H9 (cell line): ENCODE measurements at places on chromosomes 11 and 22. TPM values are rescaled to one million over a fixed set of nuclear protein-coding genes. Genes with fewer than 3 reads are reported as not detected.

DNA sequence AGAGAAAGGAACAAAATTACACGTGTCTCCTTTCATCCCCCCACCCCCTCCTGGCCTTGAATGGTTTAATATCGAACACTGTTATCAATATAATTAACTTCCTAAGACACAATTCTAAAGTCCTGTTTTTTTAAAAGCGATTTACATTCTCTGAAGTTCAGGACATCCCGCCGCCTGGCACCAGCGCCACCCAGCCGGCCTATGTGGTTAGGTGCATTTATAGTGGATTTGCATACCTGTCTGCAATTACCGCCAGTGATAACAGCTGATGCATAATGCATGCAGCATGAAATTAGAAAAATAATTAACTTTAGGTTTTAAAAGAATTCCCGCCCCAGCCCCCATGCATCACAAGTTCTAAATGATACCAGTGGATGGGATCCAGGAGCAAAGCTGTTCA is 58.6 kb downstream of the MACROD1 start:
- DNase-seq, result no peak

Gene RASD2
- 0.42 and 0.53 TPM in 2 replicates for total RNA-seq

DNA sequence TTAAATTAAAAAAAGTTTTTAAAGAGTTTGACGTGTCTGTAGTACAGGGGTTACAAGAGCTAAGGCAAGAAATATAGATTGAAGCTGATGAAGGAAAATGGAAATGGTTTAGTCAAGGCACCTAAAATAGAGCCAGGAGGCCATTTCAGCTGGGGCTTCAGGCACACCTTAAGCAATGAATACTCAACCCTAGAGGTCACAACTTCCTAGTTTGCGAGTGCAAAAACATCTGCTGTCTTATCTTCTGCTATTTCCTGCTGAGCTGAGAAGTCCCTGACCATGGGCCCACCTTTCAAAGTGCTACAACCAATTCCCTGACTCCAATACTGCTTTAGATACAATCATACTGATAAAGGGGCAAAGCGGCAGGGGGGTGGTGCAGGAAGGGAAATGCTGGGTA is 87.4 kb downstream of the DLG2 start:
- DNase-seq, result no peak

- DNase-seq, result no peak
These were observed 103.2 kb upstream of the ANO3 start for GRCh38 chr11:26228778-26229177.

- no peak for DNase-seq
These were observed 428.8 kb downstream of the DYNC2H1 start for GRCh38 chr11:103537904-103538502.

DNA sequence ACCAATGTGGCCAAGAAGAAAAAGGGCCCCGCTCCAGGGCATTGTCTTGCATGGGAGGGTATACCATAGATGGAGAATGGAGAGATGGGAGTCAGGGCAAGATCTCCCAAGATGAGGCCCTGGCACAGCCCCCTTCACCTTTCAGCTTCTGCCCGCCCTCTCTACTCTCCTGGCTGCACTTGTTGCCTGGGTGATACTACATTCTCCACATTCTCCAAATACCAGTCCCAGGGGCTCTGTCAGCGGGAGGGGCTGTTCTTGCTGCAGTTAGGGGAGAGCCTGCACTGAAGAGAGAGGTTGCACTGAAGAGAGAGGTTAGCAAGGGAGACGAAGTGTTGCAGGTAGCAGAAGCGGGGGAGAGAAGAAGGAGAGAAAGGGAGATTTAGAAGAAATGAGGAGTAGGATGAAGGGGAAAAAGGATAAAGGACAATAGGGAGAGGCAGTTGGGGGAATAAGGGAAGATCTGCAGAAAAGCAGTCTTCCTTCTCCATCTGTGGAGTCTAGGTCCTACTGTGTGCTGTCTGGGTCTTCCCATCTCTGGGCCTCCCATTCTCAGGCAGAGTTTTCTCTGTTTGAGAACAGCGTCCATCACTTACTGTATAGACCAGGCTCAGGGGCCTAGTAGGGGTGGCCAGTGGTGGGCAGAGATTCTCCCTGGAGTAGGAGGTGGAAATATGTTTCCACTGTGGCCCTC is 8.0 kb downstream of the PHLDB1 start:
- peak; percentile 93 for DNase-seq
